NCI-H2081 (cell line): ENCODE measurements at places on chromosomes 16 and 17.
A peak's percentile ranks its signal among the peaks of the same experiment; 100 is the strongest.

DNA sequence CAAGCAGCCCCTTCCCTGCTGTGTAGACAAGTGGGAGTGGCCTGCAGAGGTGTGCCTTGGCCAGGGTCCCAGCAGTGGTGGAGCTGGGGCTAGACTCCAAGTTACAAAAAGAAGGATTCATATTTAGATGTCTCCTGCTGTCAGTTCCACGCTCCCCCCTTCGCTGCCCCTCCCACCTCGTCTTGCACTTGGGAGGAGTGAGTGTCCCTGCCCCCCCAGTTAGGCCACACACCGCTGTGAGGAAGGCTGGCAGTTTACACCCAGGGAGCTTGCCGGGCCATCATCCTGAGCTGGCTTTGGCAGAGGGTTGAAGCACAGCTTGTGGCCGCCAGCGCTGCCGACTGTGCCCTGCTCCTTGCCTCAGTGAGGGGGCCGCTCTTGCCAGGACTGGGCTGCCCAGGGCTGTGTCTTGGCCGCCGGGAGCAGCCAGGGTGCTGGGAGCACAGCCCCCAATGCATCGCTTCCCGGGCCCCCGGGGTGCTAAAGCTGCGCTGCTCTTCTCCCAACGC lies 44.3 kb downstream of the ELAC2 start:
- no peak for DNase-seq

DNA sequence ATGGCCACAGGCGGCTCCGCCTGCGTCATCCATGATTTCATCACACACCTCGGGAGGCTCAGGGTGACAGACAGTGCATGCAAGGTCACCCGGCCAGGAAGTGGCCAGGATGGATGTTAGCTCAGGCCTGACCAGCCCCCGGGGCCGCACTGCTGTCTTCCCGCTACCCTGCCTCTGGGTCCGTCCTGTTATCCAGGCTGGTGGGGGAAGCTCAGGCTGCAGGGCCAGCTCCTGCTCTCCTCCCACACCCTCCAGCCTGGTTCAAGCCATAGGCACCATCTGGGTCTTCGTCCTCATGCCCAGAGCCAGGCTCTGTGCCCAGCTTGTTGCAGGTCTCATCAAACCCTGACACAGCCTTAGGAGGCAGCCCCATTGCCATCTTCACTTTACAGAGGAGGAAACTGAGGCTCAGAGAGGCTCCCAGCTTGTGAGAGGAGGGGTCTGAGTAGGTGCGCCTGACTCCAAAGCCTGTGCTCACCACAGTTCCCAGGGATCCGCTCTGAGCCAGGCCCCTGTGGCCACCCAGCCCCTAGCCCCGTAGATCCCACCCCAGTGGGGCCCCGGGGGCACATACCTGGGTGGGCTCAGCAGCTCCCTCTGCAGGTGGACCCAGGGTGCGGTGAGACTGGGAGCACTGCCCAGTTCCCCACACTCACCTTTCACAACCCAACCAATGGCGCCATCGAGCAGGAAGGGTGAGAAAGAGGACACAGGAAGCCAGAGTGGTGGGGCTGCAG lies 412 bp upstream of the ADGRG3 start:
- no peak for DNase-seq

- peak; percentile 52 for DNase-seq
Observed at GRCh38 chr17:49180303-49180702, 30.1 kb downstream of the GNGT2 start.

- DNase-seq: peak; percentile 42
Observed at GRCh38 chr16:57600048-57600835, 28.2 kb upstream of the ADGRG1 start.

DNA sequence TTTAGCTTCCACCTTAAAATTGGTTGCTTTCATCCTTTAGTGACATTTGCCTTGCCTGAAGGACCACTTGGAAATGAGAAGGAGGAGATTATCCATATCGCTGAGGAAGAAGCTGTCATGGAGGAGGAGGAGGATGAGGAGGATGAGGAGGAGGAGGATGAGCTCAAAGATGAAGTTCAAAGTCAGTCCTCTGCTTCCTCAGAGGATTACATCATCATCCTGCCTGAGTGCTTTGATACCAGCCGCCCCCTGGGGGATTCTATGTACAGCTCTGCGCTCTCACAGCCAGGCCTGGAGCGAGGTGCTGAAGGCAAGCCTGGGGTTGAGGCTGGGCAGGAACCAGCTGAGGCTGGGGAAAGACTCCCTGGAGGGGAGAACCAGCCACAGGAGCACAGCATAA lies 11.5 kb upstream of the TMEM106A start:
- no peak for DNase-seq

GRCh38 chr16:27108051-27108770 lies 41.5 kb downstream of the C16orf82 start:
- no peak for DNase-seq

DNA sequence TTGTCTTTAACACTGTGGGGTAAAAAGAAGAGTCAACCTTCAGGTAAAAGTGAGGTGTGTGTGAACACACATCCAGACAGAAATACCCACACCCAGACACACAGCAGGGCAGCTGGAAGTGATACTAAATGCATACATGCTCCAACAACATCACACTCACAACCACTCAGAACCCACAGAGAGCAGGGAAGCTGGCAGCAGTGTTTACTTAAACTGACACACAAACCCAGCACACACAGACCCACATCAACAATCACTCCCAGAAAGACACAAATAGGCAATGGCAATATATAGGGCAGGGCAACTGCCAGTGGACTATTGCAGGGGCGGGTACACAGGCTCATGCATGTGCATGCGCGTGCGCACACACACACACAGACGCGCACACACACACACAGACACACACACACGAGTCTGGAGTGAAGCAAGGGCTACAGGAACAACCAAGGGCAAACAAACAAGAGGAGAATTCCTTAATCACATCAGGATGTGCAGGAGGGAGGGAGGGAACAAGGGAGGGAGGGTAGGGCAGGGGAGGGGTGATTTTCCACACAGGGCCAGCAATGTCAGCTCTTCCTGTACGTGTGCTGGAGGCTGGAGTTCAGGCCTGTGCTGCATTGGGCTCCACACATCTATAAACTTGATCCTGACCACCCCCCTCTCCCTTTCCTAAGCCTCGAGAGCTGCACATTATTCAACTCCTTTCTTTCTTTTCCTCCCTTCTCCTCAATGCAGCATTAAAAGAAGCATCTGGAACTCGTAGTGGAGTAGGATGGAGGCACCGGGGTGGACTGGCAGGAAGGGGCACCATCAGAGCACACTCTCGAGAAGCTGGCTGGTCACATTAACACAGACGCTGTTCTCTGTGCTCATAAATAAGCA lies 30.1 kb downstream of the HIC1 start:
- DNase-seq: no peak

GRCh38 chr17:64410750-64411490 lies 20.3 kb upstream of the PECAM1 start:
- DNase-seq: no peak

- peak; percentile 79 for DNase-seq
Observed at GRCh38 chr16:69396187-69397061, 10.6 kb upstream of the TERF2 start.

DNA sequence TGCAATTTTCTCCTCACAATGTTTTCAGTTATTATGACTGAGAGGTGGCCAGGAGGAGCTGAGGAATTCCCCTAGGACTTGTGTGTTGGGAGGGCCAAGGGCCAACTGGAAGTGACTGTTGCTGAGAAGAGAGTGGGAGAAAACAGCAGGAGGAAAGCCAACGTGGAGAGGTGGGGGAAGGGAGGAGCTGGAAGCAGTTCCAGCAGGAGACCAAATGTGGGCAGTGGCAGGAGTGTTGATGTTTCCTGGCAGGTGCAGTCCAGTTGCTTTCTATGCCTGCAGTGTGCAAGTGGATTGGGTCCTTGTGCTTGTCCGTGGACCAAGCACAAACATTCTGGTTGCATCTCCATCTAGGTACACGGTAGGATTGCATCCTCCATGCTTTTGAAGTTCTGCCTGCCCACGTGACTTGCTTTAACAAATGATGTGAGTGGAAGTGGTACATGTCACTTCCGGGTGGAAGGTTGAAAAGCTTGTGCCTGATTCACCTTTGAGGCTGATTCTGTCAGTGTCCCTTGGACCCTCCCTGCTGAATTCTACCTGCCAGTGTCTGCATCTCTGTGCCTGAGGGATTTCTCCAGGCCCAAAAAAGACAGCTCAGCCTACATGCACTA lies 54.7 kb upstream of the CRHR1 start:
- DNase-seq: no peak

DNA sequence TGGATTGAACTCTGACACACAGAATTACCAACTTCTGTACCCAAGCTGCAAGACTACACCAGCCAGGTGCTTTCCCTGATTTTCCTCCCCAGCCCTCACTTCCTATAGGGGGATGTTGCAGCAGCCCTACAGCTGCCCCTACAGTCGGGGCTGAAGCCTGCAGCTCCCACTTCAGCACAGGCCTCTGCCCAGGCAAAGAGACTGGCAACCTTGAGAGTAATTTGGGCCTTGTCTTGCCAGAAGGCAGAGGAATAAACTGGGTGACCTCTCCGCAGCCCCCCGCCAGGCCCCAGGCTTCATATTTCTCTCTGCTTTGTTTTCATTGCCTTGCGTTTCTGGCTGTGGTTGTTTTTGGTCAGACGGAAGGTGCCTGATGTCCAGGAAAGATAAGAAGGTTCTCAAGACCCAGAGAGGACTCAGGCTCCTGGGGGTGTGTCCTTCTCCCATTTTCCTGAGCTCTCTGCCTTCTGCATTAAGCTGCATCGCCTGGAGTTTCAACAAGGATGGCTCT lies 32.0 kb downstream of the SLC6A4 start:
- no peak for DNase-seq

GRCh38 chr16:54370278-54371040 lies 83.9 kb upstream of the IRX3 start:
- DNase-seq: no peak

DNA sequence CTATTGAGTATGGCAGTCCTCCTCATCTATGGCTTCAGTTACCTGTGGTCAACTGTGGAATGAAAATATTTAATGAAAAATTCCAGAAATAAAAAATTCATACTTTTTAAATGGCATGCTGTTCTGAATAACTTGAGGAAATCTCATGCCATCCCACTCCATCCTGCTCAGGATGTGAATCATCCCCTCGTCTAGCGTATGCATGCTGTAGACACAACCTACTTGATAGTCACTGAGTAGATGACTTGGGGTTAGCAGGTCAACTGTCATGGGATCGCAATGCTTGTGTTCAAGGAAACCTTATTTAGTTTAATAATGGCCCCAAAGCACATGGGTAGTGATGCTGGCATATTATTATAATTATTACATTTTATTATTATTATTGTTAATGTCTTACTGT lies 4.8 kb upstream of the VAC14 start:
- no peak for DNase-seq

DNA sequence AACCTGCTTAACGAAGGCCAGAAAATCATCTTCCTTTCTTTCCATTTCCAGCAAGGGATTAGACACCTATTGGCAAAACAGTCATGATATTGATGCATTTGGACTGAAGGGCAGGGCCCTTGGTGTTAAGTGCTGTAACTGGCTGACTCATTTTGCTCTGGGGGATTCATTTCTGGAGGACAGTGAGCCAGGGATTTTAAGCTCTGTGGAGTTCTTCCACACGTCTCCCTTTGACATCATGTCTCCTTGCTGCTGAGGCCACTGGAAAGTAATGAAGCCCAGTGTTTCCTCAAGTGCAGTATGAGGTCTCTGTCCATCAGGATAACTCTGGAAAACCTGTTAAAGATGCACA lies 42.2 kb downstream of the DNAH9 start:
- no peak for DNase-seq

GRCh38 chr17:35791681-35792350 lies 3.6 kb downstream of the MMP28 start:
- DNase-seq: no peak

DNA sequence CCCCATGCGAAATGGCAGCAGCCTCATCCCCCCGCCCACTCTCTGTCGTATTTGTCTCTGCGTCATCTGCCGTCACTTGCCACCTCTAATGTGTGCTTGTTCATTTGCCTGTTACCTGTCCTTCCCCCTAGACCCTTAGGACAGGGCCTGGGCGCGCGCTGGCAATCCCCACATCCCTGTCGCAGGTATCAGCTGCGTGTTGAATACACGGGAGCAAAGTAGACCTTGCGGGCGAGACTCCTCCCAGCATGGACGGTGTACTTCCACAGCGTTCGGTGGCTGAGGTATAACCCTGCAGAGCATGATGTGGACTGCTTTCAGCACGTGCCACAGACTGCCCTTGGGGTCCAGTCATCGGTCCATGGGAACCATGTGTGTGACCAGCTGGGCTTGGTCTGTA lies 170.1 kb upstream of the CHMP6 start:
- no peak for DNase-seq

DNA sequence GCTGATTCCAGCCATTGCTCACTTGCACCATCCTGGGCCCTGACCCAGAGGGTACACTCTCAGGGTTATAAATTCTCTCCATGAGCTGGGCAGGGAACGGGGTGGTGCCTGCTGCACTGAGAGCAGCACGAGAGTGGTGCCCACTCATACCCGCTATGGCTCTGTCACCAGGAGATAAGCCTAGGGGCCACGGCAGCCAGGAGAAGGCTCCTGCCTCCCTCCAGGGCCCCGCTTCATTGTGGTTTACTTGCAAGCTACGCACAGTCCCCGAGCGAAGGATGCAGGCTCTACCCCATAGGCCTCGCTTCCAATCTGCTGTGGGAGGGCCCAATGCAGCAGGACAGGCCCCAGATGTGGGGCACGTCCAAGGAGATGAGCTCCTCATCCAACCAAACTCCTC lies 48.5 kb downstream of the VAC14 start:
- DNase-seq: no peak

DNA sequence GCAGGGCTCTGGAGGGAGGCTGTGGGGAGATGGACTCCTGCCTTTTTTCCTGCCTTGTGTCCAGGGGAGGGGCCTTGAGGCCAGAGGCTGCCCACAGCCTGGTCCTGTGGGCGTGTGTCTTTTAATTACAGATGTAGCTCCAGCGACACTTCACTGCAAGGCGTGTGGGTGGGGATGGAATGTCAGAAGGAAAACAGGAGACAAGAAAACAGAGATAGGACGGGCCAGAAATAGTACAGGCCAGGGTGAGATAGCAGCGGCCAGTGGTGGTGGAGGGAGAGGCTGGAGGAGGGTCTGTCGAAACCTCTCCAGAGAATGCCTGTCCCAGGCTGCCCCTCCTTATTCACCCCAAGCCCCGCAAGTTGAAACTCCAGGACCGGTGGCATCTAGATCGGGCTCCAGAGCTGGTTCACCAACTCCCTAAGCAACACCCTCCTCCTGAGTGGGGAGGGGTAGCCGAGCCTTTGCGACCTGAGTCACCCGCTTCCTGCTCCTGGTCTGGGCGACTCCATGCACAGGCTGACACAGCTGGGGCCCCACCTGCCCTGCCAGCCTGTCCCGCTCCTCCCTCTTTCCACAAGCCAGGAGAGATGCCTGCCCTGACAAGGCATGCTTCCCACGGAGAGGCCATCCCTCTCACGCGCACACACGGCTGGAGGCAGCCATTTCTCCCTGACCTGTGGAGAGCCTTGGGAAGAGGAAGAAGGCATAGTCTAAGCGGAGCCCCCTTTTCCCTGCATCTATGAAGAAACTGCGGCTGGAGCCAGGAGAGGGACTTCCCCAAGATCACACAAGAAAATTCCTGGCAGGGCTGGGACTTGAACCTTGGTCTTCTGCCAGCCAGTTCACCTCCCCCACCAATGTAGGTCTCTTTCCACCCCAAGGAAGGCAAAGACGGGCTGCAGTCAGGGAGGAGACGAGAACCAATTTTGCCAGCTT lies 6.6 kb upstream of the JUP start:
- no peak for DNase-seq

- DNase-seq: no peak
Observed at GRCh38 chr16:56591377-56592060, 2.2 kb downstream of the MT3 start.
